ENCODE measurements at places on chromosomes 1 and 21. TPM values are rescaled to one million over a fixed set of nuclear protein-coding genes. Genes with fewer than 3 reads are reported as not detected.

GRCh38 chr1:157142201-157142600 is 4.0 kb upstream of the ETV3 start:
- no peak for DNase-seq

DNA sequence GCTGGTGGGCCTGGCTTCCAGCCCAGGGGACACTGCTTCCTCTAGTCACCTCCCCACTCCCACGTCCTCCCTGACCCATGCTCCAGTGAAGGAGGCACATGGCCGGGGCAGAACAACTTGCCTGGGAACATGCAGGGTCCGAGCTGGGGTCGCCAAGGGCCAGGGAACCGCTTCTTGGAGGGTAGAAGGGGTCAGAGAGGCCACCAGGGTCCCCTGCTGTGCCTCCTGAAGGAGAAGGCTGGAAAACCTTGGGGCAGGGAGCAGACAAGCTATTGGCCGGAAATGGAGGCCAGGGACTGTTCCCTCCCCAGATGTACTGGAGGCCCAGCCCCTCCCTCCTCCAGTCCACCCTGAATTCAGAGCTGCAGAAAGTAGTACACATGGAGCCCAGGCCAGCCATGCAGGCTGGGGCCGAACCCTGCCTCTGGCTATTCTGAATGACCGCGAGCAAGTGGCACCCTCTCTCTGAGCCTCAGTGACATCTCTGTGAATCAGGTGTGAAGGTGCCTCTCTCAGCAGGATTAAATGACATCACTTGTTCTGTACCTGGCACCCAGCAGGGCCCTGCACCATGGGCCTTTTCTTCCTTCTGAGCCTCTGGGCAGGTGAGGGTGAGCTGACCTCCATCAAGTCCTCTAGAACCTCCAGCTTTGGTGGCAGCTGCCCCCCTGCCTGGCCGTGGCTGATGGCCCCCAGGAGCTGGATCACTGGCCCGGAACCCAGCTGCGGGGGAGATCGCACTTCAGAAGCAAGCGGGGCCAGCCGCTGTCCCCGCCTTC is 15.7 kb downstream of the SPOCD1 start:
- no peak for DNase-seq

DNA sequence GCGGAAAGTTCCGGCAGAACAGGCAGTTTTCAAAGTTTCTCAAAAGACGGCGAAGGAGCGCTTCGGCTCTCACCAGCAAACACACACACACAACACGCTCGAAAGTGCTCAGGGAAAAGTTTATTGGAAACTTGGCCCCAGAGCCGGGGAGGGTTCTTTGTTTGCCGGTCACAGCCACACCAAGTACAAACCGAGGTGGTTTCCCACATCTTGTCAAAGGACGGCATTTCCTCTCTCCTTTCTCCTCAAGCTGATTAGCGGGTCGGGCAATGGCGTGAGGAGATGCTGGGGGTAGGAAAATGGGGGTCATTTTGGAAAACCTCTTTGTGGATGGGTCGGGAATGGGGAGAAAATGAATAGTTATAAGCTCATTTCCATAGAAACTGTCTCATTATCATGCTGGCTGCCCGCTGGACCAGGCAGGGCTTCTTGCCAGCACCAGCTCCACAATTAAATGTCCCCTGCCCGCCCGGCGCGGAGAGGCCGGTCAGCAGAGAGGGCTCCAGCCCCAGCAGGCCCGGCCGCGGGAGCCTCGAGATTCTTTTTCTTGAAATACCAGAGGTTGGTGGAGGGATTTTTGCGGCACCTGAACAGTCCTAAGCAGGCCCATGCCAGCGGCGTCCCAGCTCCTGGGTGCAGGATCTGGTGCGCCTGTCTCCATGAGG is 92.3 kb downstream of the PRDM16 start:
- DNase-seq = peak; percentile 35

The PLA2G2F gene
- 0.47 TPM for total RNA-seq

GRCh38 chr1:114003431-114003830 is 24.2 kb downstream of the OLFML3 start:
- DNase-seq = no peak

- DNase-seq = no peak
Measured at GRCh38 chr21:46482225-46482845, 23.6 kb downstream of the DIP2A start.

The C1orf53 gene
- 1.1 TPM for total RNA-seq

DNA sequence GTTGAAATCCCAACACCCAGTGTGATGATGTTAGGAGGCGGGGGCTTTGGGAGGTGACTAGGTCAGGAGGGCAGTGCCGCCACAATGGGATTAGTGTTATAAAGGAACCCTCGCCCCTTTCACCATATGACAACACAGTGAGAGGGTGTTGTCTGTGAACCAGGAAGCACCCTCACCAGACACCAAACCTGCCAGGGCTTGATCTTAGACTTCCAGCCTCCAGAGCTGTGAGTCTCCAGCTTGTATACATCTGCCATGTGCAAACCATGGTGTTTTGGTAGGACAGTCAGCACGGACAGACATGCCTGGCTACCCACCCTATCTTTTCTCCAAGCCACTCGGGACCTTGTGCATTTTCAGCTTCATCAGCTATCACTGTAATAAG is 4.0 kb downstream of the TRIM11 start:
- no peak for DNase-seq

The ICOSLG gene
- total RNA-seq = 1.1 TPM

GRCh38 chr1:106986603-106987002 is 69.9 kb upstream of the PRMT6 start:
- DNase-seq = no peak

Data from thymus (tissue), 14 donors.